Keratinocyte (primary cell): ENCODE measurements at places on chromosomes 7 and 10. TPM values are rescaled to one million over a fixed set of nuclear protein-coding genes. Genes with fewer than 3 reads are reported as not detected.
A peak's percentile ranks its signal among the peaks of the same experiment; 100 is the strongest.

Gene TUBGCP2
- 38.0 to 55.8 TPM (median 48.2 TPM) in 3 replicates for polyA plus RNA-seq

Gene POLR2J2
- polyA plus RNA-seq = 1.9 to 3.1 TPM (median 2.8 TPM) in 3 replicates

Gene PRPS1L1
- polyA plus RNA-seq = not detected in 3 replicates

Gene CUTC
- 16.7 to 29.5 TPM (median 24.3 TPM) in 3 replicates for polyA plus RNA-seq

Gene HSPA12A
- 5.4 to 8.5 TPM (median 8.1 TPM) in 3 replicates for polyA plus RNA-seq

Gene BPGM
- polyA plus RNA-seq = 31.2 to 34.2 TPM (median 32.8 TPM) in 3 replicates

Gene ITPRID1
- 0.01 TPM in 1 of 3 replicates, not detected in the others for polyA plus RNA-seq

Gene NPY4R
- polyA plus RNA-seq = 0.37 to 1.4 TPM (median 0.80 TPM) in 3 replicates

Gene HMX3
- polyA plus RNA-seq = not detected in 3 replicates

Gene VWC2
- polyA plus RNA-seq = not detected in 3 replicates

Gene AEBP1
- 0.03 to 0.18 TPM (median 0.03 TPM) in 3 replicates for polyA plus RNA-seq

Gene C10orf90
- not detected in 3 replicates for polyA plus RNA-seq

Gene LIPM
- polyA plus RNA-seq = 0.10 to 0.67 TPM (median 0.44 TPM) in 3 replicates

- no peak for DNase-seq
Observed at GRCh38 chr10:132264966-132265889, 42.5 kb downstream of the STK32C start.

DNA sequence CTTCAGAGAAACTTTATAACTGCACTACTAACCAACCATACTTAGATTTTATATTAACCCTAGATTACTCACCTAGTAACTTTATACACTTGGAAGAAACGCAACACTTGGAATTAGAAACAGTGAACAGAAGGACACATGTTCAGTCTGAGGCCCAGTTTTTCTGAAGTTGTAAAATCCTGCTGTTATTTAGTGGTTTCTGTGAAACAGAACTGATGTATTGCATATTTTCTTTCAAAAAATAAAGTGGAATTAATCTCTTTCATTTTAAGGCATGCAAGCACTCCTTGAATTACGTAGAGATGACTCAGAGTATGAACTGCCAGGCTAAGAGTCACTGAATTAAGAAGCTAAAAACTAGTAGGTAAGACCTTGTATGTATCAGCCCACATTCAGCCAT lies 215.8 kb downstream of the SKAP2 start:
- peak; percentile 26 for DNase-seq

DNA sequence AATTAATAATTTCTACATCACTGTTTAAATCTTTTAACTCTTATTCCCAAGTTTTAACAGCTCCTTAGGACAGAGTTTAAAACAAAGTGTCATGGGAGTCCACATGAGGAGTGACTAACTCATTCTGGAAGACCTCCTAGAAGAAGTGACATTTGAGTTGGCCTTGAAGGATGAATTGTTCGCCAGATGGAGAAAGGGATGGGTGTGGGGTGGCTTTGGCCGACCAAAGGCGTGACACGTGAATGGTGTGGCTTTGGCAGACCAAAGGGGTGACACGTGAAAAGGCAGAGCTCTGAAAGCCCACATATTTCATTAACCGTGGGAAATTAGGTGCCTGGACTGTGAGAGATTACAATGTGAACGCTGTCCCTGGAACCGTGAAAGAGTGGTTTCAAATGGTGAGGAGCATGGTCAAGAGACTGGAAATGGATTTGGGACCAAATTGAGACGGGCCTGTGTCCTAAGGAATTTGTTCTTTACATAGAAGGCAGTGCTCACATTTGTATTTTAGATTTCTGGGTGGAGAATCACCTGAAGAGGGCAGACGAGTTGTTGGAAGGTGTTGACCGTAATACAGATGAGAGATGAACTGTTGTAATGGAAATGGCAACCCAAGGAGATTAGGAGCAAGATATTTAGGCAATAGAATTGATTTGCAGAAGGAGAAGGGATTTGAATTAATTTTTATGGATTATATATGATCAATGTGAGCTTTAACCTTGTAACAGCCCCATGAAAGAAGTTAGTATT lies 228.1 kb downstream of the BICC1 start:
- DNase-seq = no peak

- no peak for DNase-seq
Observed at GRCh38 chr10:7787150-7787856, 490 bp downstream of the KIN start.

DNA sequence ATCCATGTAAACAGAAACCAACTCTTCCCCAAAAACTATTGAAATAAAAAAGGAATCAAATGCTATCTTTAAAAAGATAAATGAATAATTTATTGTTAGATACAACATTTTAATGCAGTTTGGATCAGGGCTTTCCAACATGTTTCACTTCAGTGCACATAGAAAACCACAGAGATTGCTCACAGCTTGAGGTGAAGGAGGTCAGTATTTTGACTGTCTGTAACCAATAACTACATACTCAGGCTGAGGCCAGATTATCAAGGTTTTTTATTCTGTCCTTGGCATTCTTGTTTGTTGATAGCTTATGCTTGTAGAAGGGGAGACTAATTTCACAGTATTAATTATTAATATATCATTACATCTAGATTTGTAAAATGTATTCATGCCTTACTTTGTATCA lies 195.5 kb downstream of the PRKG1 start:
- no peak for DNase-seq

DNA sequence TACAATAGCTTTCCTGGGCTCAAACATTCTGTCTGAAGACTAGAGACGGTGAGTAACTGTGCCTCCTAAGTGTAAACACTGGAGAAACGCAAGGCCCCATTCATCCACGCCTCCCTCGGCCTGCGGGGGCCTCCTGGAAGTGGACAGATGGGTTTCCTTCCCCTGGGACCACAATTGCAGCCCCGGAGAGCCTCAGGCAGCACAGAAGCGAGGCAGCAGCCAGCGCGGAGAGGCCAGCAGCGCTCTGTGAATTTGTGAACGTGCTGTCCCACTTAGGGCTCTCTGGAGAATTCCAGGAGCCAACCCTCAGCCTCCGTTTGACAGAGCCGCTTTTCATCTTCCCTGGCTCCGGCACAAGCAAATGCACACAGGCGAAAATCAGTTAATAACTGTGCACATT lies 23.2 kb upstream of the CALN1 start:
- no peak for DNase-seq

DNA sequence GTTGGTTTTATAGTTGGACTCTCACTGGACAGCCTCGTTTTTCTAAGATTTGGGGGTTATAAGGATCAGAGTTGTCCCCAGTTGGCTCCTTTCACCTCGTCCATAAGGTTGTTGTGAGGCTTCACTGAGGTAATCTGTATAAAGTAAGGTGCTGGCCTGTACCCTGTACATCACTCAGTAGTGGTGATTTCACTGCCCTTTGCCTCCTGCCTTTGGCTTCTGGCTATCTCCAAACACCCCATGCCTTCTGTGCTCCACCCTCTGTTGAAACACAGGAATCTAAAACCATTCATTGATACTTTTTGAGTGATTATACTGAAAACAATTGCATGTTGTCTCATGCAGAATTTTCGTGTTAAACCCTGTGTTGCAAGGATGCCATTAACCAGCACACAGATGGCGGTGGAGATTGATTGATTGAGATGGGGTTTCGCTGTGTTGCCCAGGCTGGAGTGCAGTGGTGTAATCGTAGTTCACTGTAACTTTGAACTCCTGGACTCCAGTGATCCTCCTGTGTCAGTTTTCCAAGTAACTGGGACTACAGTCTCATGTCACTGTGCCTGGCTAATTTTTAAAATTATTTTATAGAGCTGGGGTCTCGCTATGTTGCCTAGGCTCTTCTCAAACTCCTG lies 55.0 kb downstream of the KAT6B start:
- no peak for DNase-seq

- DNase-seq = no peak
Observed at GRCh38 chr10:11274452-11274851, 256.8 kb downstream of the CELF2 start.

DNA sequence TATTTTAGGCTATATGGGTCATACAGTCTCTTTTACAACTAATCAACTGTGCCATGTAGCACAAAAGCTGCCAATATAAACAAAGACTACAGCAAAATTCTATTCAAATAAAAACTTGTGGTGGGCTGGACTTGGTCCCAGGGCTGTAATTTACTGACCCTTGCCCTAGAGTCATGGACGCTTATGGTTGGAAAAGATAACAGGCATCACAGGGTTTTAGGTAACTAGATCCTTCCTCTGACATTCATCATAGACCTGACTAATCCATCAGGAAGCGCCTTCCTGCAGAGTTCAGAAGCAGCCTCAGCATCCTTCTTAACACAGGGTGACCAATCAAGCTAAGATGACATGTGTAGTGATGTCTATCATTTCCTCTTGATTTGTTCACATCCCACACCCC lies 40.2 kb upstream of the GPAM start:
- no peak for DNase-seq

GRCh38 chr7:117807676-117808075 lies 65.6 kb downstream of the CTTNBP2 start:
- no peak for DNase-seq

GRCh38 chr7:122790591-122790990 lies 87.9 kb upstream of the RNF148 start:
- no peak for DNase-seq

GRCh38 chr10:112584276-112584675 lies 137.3 kb downstream of the VTI1A start:
- no peak for DNase-seq

GRCh38 chr10:96023168-96023567 lies 20.2 kb upstream of the CCNJ start:
- DNase-seq = no peak

- DNase-seq = peak; percentile 81
Observed at GRCh38 chr7:55073976-55074528, 55.2 kb downstream of the EGFR start.

DNA sequence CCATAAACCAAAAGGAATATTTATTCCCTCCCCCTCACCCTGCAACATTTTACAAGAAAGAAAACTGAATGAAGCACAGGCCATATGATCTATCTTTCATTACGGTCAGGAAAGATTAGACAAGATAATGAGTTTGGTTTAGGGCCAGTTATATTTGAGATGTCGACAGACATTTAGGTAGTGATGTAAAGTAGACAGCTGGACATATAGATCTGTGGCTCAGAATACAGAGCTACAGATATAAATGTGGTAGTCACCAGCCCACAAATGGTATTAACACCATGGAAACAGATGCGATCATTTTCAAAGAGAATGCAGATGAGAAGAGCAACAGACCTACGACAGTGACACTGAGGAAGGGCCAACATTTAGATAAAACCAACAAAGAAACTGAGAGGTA lies 142.5 kb downstream of the SRPK2 start:
- DNase-seq = no peak

DNA sequence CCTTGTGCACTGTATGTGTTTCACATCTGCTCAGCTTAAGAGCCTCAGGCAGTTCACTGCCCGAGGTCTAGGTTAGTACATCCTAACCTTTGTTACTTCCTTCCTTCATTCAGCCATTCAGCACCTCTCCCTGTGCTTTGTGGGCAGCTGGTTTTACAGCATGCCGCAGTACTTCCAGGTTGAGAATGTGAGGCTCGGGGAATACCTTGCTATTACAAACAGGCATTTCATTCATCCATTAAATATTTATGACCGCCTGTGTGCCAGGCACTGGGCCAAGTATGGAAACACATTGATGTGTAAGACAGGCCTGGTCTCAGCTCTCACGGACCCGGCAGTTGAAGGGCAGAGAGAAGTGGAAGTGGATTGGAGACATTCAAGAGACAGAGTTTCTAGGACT lies 82.4 kb downstream of the SHH start:
- DNase-seq = no peak

DNA sequence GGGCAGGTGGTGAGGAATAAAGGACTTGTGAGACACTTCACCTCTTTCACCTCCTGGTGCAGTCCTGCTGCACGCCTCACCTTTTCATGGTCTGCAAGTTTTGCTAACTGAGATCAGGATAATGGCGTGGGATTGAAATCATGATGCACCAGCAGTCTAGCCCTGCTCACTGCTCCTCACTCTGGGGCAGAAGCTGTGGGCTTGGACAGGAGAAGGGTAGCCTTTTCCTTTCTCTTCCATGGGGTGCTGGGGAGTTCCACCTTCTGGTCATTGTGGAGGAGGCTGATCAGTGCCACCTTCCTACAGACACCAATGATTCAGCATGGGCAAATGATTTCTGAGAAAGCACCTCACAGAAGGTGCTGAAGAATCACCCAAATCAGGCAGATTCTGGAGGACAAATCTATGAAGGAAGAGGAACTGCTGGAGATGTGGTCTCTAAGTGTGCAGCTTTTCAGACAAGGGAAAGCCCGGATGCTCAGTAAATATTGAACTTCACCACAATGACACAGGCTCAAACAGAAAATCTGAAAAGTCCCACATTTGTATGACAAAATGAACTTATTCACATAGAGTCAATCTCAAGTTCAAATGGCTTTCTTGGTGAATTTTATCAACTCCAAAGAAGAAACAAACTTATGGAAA lies 19.7 kb downstream of the MBL2 start:
- DNase-seq = no peak

DNA sequence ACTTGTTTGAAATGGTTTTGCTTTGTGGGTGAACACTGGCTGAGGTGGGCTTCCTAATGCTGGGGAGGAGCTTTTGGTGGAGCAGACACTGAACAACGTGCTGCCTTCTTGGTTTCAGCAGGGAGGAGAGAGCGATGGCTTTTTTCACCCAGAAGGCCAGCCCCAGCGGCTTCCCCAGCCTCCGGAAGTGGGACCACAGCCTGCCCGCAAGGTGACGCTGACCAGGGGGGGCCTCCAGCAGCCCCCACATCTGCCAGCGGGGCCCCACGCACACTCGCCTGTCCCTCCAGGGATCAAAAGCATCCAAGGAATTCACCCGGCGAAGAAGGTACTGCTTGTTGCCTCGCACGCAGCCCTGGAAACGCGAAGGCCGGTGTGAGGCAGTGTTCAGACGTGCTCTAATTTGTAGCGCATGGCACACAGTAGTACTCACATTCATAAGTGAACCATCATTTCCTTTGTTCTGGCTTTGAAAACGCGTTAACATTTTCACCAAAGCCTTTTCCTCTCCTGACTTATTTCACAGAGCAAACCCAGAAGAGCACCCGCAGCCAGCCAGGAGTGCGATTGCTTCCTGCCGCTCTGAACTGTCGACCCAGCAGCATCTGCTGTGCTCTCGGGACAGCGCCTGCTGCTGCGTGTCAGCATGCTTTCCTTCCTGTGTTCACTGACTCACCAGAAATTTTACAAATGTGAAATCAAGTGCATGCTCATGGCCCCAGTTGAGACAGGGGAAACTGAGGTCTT lies 48.4 kb downstream of the SHH start:
- no peak for DNase-seq

DNA sequence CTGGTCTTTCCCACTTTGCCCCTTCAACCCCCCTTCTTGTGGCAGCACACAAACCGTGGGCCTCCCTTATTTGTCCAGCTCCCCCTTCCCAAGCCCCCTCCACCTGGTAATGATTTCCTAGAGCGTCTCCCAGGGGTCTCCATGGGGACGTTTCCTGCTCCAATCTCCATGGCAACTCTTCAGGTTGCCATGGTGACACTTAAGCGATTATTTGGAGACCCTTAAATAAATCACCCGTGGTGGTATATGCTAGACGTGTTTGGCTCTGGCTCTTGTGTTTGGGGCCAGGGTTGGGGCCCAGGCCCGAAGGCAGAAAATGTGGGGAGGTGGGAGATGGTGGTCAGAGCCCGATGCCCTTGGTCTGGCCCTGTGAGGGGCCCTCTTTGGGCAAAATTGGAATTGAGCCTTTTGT lies 41.1 kb upstream of the DLG5 start:
- no peak for DNase-seq

- no peak for DNase-seq
Observed at GRCh38 chr7:106101726-106102125, 10.4 kb downstream of the SYPL1 start.

- DNase-seq = peak; percentile 23
Observed at GRCh38 chr10:24849501-24850299, 102.7 kb downstream of the PRTFDC1 start.

GRCh38 chr7:158256091-158256816 lies 331.4 kb downstream of the PTPRN2 start:
- no peak for DNase-seq

- DNase-seq = no peak
Observed at GRCh38 chr10:94583124-94583523, 37.5 kb downstream of the HELLS start.
